ENCODE measurements at places on chromosomes 6 and 20. TPM values are rescaled to one million over a fixed set of nuclear protein-coding genes. Genes with fewer than 3 reads are reported as not detected.
A peak's percentile ranks its signal among the peaks of the same experiment; 100 is the strongest.

The PRRT1 gene
- not detected for total RNA-seq

The COL20A1 gene
- total RNA-seq, result not detected

The GSTA4 gene
- total RNA-seq, result 35.8 TPM

The FRMD1 gene
- total RNA-seq, result not detected

The GJA10 gene
- total RNA-seq, result not detected

The BMP5 gene
- total RNA-seq, result under 0.01 TPM

The NRSN1 gene
- total RNA-seq, result not detected

The SLC17A9 gene
- 1.4 TPM for total RNA-seq

GRCh38 chr6:166424431-166424830, 41.7 kb upstream of the MPC1 start:
- DNase-seq, result no peak
- no peak overlapping the region for H3K4me3 ChIP-seq
- H3K27ac ChIP-seq, result no peak overlapping the region
- H3K36me3 ChIP-seq, result peaks cover 40% of the 10 kb centered on the region
- no peaks in the 10 kb centered on the region for H3K27me3 ChIP-seq

GRCh38 chr6:16743664-16744210, 17.5 kb downstream of the ATXN1 start:
- peaks cover 20% of the 10 kb centered on the region for H3K36me3 ChIP-seq
- no peak for DNase-seq
- H3K27ac ChIP-seq, result no peak overlapping the region
- H3K4me3 ChIP-seq, result no peak overlapping the region
- H3K27me3 ChIP-seq, result no peaks in the 10 kb centered on the region

GRCh38 chr20:3276680-3277015, 37.7 kb upstream of the SLC4A11 start:
- no peaks in the 10 kb centered on the region for H3K27me3 ChIP-seq
- H3K36me3 ChIP-seq, result peaks cover 48% of the 10 kb centered on the region
- H3K27ac ChIP-seq, result no peak overlapping the region
- H3K4me3 ChIP-seq, result no peak overlapping the region
- H3K4me1 ChIP-seq, result no peaks in the 10 kb centered on the region

DNA sequence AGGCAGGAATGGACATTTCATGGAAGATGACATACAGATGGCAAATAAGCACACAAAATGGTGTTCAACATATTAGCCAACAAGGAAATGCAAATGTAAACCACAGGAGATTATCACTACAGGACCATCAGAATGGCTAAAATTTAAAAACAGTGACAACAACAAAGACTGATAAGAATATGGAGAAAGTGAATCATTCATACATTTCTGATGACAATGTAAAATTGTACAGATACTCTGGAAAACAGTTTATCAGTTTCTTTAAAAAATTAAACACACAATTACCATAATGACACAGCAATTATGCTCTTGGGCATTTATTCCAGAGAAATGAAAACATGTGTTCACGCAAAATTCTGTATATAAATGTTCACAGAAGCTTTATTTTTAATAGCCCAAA, 105.8 kb upstream of the RUNX2 start:
- H3K4me1 ChIP-seq, result no peaks in the 10 kb centered on the region
- DNase-seq, result no peak
- no peak overlapping the region for H3K27ac ChIP-seq
- no peaks in the 10 kb centered on the region for H3K27me3 ChIP-seq
- no peaks in the 10 kb centered on the region for H3K36me3 ChIP-seq

GRCh38 chr20:49796600-49797343, 15.9 kb upstream of the SLC9A8 start:
- no peak for DNase-seq
- no peak overlapping the region for H3K4me3 ChIP-seq
- peaks cover 10% of the 10 kb centered on the region for H3K27me3 ChIP-seq
- H3K36me3 ChIP-seq, result no peaks in the 10 kb centered on the region

GRCh38 chr20:16713066-16713465, 16.8 kb upstream of the SNRPB2 start:
- H3K27ac ChIP-seq, result no peak overlapping the region
- peaks cover 3% of the 10 kb centered on the region for H3K27me3 ChIP-seq
- H3K4me3 ChIP-seq, result no peak overlapping the region
- no peaks in the 10 kb centered on the region for H3K4me1 ChIP-seq

GRCh38 chr6:145845557-145845956, 31.0 kb upstream of the FBXO30 start:
- H3K4me3 ChIP-seq, result no peak overlapping the region
- H3K4me1 ChIP-seq, result peaks cover 5% of the 10 kb centered on the region
- no peaks in the 10 kb centered on the region for H3K27me3 ChIP-seq
- DNase-seq, result no peak
- H3K36me3 ChIP-seq, result no peaks in the 10 kb centered on the region

DNA sequence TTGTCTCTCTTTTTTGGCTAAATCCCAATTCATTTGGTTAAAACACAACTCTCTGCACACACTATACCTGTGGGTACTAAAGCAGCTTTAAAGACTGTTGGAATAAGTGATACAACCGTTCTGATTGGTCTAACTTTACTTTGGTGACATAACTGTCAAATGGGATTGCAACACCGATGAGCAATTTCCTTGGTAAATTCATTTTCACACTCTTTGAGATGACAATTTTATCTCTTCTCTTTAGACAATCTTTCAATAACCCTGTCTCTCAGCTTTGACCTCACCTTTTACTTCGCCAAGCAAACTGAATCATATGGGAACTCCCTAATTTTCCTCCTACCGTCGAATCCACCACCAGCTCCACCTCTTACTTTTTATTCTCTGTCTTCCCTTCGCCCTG, 60.8 kb downstream of the ECT2L start:
- H3K27ac ChIP-seq, result no peak overlapping the region
- no peaks in the 10 kb centered on the region for H3K36me3 ChIP-seq
- no peak for DNase-seq
- H3K4me3 ChIP-seq, result no peak overlapping the region
- H3K4me1 ChIP-seq, result no peaks in the 10 kb centered on the region

DNA sequence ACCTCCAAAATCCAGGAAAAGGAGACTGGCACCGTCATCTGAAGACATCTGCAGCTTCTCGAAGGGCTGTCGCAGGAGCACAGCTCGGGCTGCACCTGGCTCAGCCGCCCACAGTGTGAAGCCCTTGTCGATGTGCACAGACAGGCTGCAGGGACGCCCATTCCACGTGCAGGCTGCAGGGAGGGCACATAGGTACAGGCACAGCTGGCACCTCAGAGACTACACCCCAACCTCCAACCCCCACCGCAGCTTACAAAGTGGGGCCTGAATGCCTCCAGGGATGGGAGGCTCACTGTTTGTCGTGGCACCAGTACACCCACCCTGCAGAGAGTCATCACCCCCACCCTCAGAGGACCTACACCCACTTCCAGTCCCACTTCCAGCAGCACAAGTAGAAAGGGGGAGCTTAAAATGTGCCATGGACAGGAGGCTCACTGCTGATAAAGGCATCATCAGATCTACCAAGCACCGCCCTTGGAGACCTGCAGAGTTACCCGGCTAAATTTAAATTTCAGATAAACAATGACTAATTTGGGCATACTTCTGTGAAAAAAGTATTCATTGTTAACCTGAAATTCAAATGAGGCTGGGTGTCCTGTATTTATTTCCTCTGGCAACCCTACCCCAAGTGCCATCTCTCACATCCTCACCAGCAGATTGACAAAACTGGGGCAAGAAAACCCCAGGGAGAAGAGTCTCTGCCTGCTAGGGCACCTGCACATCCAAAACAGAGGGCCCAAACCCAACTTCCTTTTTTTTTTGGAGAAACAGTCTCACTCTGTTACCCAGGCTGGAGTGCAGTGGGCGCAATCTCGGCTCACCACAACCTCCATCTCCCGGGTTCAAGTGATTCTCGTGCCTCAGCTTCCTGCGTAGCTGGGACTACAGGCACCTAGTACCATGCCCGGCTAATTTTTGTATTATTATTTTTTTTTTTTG, 7.7 kb upstream of the CDK5RAP1 start:
- no peaks in the 10 kb centered on the region for H3K27me3 ChIP-seq
- no peak overlapping the region for H3K27ac ChIP-seq
- H3K4me3 ChIP-seq, result no peak overlapping the region
- H3K36me3 ChIP-seq, result peaks cover 19% of the 10 kb centered on the region

DNA sequence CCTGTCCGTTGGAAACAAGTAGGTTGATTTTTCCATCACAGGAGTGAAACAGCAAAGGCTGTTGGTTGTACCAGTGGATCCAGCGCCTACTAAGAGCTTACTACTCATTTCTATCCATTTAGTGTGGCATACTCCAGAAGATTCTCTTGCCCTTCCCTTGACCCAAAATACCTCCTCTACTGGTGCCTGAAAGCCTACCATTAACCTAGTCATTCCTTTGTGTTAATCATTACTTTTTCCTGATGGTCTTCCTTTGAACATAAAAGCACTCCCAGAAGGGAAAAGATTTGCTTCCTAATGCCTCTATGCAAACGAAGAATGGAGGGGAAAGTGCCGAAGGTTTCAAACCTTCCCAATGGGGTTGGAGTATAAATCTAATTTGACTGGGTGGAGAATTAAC, 123.3 kb downstream of the QRSL1 start:
- H3K27ac ChIP-seq, result no peak overlapping the region
- no peaks in the 10 kb centered on the region for H3K36me3 ChIP-seq
- H3K4me3 ChIP-seq, result no peak overlapping the region
- H3K4me1 ChIP-seq, result no peaks in the 10 kb centered on the region
- no peak for DNase-seq

DNA sequence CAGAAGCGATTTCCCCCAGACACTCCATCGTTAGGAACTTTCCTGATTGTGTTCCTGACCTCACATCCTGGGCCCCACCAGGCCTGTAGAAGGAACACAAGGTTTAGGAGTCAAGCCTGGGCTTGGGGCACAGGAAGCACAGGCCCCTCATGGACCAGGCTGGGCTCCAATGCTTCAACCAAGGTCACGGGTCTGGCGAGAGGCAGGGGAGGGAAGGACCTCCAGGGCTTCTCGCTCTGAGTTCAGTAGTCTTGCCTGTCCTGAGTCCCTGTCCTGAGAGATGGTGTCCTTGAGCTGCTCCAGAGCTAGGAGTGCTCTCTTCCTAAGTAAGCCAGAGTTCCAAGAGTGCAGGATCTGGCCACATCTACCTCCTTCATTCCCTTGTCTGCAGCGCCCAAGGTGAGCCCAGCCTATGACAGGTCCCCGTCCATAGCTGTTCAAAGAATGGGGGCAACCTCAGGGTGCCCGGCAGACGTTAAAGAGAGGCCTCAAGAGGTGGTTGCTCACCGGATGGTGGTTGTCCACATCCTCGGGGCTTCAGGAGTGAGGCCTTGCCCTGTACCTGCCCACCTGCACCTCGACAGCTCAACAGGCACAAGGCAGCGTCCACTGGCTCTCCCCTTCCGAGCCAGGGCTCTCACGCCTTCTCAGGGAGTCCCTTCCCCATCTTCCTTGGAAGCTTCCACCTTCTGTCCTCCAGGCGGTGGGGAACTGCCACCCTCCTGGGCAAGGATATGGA, 1.6 kb upstream of the TUBB1 start:
- H3K27ac ChIP-seq, result no peak overlapping the region
- no peaks in the 10 kb centered on the region for H3K27me3 ChIP-seq
- H3K4me3 ChIP-seq, result no peak overlapping the region
- H3K4me1 ChIP-seq, result peaks cover 13% of the 10 kb centered on the region

- H3K27me3 ChIP-seq, result no peaks in the 10 kb centered on the region
- no peak overlapping the region for H3K27ac ChIP-seq
- DNase-seq, result no peak
- no peaks in the 10 kb centered on the region for H3K36me3 ChIP-seq
- H3K4me3 ChIP-seq, result no peak overlapping the region
Observed at GRCh38 chr6:116933485-116933884, 56.4 kb downstream of the RFX6 start.

DNA sequence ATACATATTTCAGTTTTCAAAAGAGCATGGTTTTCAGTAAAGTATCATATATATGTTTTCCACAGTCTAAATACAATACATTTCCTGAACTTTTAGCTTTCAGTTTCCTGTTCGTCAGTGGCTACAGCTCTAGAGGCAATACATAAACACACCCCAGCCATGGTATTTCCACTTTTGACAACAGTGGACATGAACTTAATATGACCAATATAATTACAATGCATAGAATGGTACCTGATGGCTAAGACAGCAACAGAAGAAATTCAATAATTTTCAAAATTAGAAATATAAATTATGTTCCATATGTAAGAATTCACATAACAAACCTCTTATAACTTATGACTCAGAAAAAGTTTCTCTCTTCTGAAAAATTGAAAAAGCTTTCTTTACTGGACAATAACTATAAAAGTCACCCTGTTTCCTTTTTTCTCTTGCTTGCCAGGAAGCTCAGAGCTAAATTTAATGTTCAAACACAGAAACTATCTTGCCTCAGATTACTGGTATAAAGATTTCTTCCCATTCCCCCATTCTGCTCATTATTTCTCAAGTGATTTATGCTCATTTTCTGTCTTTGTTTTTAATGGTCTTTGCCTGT, 19.2 kb downstream of the FKBP5 start:
- peak; percentile 64 for DNase-seq
- peaks cover 6% of the 10 kb centered on the region for H3K4me1 ChIP-seq
- H3K27ac ChIP-seq, result peak overlapping the region; percentile 69
- no peaks in the 10 kb centered on the region for H3K36me3 ChIP-seq

DNA sequence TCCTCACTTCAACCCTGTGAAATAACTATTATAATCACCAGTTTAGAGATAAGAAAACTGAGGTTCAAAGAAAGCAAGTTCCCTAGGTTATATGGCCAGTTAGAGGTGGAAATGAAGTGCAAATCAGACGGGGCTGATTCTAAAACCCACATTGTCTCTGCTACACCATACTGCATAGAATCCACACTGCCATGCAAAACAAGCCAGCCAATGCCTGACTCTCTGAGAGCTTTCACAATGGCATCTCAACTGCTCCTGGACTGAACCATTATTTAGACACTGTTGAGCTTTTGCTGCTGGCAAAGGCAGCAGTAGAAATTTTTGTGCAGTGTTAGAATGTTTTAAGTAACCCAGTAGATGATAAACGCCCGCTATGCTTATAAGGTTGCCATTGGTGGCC, 195.2 kb upstream of the CNR1 start:
- H3K4me3 ChIP-seq, result no peak overlapping the region
- H3K36me3 ChIP-seq, result no peaks in the 10 kb centered on the region
- H3K4me1 ChIP-seq, result no peaks in the 10 kb centered on the region
- no peak overlapping the region for H3K27ac ChIP-seq
- H3K27me3 ChIP-seq, result no peaks in the 10 kb centered on the region
- DNase-seq, result no peak

DNA sequence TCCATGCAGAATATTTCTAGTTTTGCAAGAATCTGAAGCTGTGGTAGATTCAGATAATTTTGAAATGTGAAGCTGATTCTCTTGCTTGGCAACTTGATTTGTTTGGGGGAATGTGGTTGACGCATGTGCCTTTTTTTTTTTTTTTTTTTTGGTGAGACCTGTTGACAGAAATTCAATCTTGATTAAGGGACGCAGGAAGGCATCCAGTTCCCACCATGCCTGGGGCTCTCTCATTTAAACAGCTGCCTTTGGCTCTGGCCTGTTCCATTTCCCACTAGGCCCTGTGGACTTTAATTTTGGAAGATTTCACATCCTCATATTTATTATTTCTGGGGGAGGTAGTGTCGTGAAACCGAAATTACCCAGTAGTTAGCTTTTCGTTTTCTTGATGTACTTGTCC, 8.6 kb downstream of the TPX2 start:
- peak; percentile 53 for DNase-seq
- H3K4me3 ChIP-seq, result no peak overlapping the region
- H3K4me1 ChIP-seq, result peaks cover 8% of the 10 kb centered on the region
- no peaks in the 10 kb centered on the region for H3K36me3 ChIP-seq
- no peaks in the 10 kb centered on the region for H3K27me3 ChIP-seq
- peak overlapping the region; percentile 40 for H3K27ac ChIP-seq

Measured in IMR-90 (cell line).